Dermis blood vessel endothelial cell (primary cell): ENCODE measurements at places on chromosomes 3 and 15. TPM values are rescaled to one million over a fixed set of nuclear protein-coding genes. Genes with fewer than 3 reads are reported as not detected.

SLC24A1 gene
- total RNA-seq: 5.3 and 20.5 TPM in 2 replicates

GCNT3 gene
- 0.17 TPM in 1 of 2 replicates, not detected in the other for total RNA-seq

CHRNA3 gene
- total RNA-seq: not detected in 2 replicates

PRRT3 gene
- 0.68 and 0.84 TPM in 2 replicates for total RNA-seq

SAXO2 gene
- total RNA-seq: 0.05 and 0.17 TPM in 2 replicates

ROBO2 gene
- total RNA-seq: not detected in 2 replicates

P2RY12 gene
- total RNA-seq: not detected in 2 replicates

TRIM42 gene
- not detected in 2 replicates for total RNA-seq

SH3GL3 gene
- total RNA-seq: not detected in 2 replicates

RLBP1 gene
- total RNA-seq: not detected in 2 replicates

ACKR4 gene
- total RNA-seq: 0.85 and 0.93 TPM in 2 replicates

RARB gene
- 1.2 and 1.5 TPM in 2 replicates for total RNA-seq

TIGIT gene
- total RNA-seq: not detected in 2 replicates

CATSPER2 gene
- total RNA-seq: 0.17 and 0.33 TPM in 2 replicates

GOLGA6A gene
- not detected in 2 replicates for total RNA-seq
